ENCODE measurements at places on chromosomes 13 and 19.

- peak; percentile 64 for DNase-seq
Measured at GRCh38 chr19:55647732-55648584, at the start of gene CCDC106. Gene CCDC106 (plus strand): TSS chr19:55648212. CDS start chr19:55649047, 835 bp downstream.

GRCh38 chr13:63636316-63636993 lies 2220.8 kb upstream of the PCDH20 start:
- DNase-seq, result no peak

DNA sequence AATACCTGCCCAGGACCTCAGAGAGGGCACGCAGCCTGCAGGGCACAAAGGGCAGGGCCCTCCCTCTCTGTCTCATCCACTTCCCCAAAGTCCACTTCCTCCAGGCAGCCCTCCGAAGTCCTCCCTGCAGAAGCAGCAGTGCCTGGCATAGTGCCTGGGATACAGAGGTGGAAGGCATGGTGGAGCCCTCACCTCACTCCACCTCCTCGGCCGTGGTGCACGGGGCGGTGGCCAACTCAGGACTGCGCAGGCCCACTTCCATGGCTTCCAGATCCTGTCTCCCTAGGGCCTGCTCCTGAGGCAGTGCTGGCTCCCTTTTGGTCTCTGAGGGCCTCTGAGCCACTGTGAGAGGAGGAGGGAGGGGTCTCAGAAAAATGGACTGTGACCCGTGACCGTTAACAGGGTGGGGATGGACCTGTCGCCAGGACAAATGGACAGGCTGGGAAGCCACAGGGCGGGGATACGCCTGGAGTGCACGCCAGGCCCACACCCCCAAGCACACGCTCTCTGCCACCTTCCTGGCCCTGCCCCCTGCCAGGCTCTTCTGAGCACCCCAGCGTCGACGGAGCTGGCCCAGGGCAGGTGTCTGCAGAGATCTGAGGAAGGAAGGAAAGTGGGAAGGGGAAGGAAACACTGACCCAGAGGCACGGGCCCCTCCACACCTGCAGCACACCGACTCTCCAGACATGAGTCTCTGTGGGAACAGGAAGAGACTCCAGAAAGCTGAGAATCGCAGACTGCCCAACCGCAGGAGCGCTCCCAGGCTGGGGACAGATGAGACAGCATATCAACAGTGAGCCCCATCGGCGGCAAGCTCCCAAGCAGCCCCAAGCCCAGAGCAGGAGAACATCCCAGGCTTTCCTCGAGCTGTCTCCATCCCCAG lies 8.4 kb downstream of the REXO1 start:
- no peak for DNase-seq

GRCh38 chr19:31906111-31906871 lies 439.1 kb upstream of the ZNF507 start:
- DNase-seq, result no peak

Measured in natural killer cell (primary cell).